Thyroid gland (tissue), 4 donors: ENCODE measurements at places on chromosomes 1 and 21.

GRCh38 chr1:28887419-28887834 lies 26.9 kb upstream of the EPB41 start:
- DNase-seq = peak; percentile 49

DNA sequence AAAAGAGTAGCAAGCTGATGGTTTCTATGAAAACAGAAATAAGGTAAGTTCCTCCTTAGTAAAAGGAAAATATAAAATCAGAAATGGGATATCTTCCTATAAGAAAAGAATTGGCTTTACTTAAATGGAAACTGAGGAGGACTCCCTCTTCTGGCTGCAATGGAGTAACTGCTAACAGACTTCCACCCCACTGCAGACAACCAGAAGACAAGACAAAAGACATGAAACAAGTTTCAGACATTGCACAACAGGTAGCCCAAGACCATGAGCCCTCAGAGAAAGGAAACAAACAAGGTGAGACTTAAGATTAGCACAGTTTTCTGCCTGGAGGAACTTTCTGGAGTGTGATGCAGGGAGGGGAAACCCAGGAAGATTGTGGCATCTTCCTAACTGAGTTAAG lies 17.0 kb upstream of the OLFML2B start:
- no peak for DNase-seq

GRCh38 chr1:93749894-93750301 lies 68.3 kb upstream of the BCAR3 start:
- DNase-seq = peak; percentile 51

DNA sequence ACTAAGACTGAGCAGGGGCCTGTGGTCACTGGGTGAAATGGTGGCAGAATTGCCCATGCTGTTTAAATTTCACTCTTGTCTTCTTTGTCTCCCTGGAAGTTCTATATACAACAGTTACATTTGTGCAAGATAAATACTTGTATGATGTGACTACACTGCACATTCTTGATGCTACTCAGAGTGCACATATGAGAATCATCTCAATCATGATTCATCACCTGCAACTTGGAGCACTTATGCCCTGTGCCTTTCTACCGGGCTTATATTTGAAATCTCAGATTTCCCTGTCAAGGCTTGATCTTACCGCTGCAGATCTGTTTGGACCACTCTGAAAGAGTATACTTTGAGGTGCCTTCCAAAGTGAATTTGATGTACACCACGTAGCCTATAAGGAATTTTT lies 10.6 kb downstream of the PGM1 start:
- no peak for DNase-seq

DNA sequence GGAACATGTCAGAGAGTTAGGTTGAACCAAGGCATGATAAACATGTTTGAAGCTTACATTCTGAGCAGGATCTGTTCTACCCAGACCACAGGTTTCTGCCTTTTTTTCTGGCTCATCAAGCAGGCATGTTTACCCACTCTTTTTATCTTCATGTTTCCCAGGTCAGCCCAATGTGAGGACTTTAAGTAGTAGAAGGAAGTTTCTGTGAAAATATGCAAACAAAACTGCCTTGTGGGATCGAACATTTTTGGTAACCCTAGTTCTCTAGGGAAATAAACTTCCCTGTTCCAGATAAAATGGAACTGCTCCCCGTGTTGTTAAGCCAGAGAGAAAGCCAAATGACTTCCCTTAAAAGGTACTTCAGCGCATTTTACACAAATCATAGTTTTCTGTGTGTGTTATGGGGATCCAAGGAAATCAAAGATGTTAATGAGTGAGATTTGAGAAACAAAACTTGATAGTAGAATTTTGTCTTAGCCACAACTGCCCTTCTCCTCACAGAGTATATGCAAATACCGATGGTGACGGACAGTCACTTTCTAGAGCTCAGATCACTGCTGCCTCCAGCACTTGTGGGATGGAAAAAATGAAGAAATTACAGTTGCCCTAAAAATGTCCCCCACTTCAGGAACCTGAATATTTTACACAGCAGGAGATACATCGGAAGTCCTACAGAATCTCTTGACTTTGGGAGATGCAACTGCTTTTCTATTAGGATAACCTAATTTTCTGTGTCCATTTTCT lies 765 bp upstream of the HIPK1 start:
- no peak for DNase-seq

DNA sequence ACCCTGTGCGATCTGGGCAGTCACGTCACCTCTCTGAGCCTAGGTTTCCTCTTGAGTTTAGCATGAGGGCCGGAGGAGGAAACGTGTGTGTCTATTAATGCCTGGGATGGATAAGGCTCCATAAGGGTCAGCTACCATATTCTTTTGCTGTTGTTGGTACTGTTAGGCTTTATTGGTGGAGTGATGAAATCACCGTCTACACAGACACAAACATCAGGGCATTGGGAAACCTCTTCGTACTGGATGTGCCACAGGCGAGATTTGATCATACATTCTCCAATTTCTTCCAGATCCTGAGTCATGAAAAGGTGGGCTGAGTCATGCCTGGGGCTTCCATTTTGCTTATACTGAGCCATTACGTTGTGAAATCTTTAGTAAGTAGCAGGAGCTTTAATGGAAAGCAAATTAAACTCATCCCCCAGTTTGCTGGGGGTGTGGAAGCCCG lies 24.9 kb upstream of the GRHL3 start:
- no peak for DNase-seq

DNA sequence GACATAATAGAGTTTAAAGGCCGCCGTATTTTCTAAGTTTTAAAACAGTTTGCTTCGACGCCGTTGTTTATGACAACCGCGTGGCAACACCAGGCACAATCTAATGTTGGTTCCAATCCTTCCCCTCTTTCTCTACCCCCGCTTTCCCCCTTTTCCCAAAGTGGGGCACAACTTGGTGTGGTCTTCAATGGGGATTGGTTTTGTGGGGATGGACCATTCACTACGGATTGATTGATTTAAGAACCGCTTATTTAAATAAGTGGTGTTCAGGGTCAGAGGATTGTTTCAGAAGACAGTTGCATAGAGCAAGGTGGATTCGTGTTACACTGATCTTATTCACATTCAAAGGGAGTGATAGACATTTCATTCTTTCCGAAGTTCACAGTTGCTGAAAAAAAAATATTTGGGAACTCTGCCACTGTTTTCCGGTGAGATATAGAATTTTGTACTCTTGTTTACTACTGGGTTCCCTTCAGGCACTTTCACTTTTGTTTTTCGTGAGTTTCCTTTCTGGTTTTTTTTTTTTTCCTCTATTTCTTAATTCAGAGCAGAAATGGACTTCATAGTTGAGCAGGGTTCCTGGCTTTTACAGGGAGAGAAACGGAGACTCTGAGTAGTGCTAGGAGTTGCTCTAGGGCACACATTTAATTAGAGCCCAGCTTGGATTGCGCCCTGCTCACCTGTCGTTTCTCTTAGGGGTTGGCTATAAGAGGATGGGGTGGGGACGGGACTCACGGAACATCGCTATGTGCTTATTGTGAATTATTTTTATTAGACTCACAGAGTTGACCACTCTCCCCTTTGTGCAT lies 79.6 kb upstream of the AK4 start:
- DNase-seq = peak; percentile 23

DNA sequence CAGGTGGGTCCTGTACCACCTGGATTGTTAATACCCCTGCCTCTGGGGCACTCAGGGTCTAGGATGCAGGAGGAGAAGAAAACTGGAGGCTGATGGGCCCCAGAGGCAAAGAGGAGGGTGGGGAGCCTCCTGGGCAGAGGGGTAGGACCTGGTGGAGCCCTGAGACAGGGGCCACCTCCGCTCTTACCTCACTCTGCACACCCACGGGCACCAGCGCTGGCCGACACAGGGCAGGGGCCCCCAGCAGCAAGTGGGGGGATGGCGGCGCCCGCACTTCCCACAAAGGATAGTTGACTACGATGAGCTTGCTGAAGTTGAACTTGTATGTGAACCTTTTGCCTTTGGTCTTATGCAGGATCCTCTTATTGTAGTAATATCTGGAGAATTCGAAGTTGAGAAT lies 1.1 kb downstream of the ETV3L start:
- no peak for DNase-seq

DNA sequence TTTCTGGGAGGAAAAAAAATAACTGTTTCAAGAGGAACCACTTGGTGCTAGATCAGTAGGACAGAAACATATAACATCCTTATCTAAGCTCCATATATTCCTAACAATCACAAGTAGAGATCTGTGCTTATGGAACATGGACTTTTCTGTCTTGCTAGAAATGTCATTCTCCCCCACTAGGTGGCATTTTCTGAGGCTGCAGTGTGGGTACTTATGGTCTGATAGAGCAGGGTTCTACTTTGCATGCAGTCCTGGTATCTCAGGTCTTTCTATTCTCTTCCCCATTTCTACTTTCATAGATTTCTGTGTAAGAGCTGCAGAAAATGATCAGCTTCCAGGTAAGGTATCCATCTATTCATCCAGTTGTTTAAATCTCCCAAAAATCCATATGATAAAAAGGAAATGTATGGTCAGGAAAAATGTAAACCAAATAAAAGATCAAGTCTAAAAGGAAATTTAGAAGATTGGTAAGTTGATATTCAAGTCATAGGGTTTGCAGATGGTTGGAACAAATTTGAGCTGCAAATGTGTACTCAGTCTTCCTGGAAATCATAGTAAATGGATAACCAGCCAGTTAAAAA lies 1.5 kb downstream of the ZNF684 start:
- no peak for DNase-seq

GRCh38 chr1:33331444-33332356 lies 10.8 kb upstream of the A3GALT2 start:
- no peak for DNase-seq

GRCh38 chr1:59816318-59816878 lies 1.6 kb downstream of the HOOK1 start:
- DNase-seq = no peak

DNA sequence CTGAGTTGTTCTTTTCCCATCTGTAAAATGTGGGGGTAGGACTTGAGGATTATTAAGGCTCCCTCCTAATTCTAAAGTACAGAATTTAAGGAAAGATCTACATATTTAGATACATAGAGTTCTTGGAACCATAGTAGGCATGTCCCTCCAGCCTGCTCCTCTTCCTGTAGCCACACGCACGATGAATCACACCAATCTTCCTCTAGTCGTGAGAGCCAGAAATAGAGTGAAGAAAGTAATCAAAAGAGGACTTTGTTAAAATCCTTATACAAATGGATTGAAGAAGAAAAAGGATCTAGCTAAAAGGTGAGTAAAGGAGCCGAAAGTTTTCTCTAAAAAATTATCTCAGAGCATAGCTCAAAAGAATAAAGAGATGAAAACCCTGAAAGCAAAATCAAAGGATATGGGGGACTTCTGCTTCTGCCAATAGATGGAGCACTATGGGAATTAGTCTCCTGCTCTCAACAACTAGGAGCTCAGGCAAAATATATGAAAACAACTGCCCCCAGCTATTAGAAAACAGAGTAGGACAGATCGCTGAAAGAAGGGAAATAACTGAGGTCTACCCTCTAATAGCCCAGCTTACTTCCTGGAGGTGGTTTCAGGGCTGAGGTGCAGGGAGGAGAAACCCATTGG lies 8.5 kb downstream of the C1orf141 start:
- DNase-seq = no peak

DNA sequence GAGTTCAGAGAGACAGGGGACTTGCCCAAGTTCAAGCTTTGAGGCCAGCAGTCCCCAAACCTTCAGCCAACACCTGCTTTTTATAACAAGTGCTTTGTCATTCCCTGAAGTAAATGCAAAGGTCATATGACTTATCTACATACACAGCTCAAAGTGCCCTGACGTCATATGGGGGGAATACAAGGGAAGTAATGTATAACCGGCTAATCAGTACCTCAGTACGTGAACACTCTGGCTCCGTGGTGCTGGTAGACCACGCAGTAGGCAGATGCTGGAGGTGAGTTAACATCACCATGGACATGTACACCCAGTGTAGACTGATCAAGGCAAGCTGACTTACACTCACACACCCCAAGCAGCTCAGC lies 60.0 kb downstream of the BACE2 start:
- DNase-seq = no peak

- no peak for DNase-seq
These were observed 34.0 kb upstream of the BEND5 start for GRCh38 chr1:48810740-48811139.

DNA sequence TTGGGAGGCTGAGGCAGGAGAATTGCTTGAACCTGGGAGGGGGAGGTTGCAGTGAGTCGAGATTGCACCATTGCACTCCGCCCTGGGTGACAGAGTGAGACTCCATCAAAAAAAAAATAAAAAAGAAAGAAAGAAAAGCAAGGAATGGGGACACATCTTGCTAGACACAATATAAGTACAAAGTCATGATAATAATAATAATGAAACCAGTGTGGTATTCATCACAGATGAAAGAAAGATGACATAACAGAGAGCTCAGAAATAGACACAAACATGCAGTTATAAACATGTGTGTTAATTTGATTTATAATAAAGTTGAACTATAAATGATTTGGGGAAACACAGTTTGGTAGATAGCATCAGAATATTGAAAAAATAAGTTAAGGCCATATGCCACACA lies 264.1 kb downstream of the SRGAP2C start:
- no peak for DNase-seq

- no peak for DNase-seq
These were observed 124.5 kb downstream of the GLIS1 start for GRCh38 chr1:53614231-53615021.

GRCh38 chr1:52059321-52059720 lies 3.2 kb downstream of the BTF3L4 start:
- no peak for DNase-seq

- no peak for DNase-seq
These were observed 49.1 kb upstream of the DMRTB1 start for GRCh38 chr1:53410100-53410541.

GRCh38 chr1:158095737-158096335 lies 84.9 kb upstream of the CD1D start:
- DNase-seq = no peak

DNA sequence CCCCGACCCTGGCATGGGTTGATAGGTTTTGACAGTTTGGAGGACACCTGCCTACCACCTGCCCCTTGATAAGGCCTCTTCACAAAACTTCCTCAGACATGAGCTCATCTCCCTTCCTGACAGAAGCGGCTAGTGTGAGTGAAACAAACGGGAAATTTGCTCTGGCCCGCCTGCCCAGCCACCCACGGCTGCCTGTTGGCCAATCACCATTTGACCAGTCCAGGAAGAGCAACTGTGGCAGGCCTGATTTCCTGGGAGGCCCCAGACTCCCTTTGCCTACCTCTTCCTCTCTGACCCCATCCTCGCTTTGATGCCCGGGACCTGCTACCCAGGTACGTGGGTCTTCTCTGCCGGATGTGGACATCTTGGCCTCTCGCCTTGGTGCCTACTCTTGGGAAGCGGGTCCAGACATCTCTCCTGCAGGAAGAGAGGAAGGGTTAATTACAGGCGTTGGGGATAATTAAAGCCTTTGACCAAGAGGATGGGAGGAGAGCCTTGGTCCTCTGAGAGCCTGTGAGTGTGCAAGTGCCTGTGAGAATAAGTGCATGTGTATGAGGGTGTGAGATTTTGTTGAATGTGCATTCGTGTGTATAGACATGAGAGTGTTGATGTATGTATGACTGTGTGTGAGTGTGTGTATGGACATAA lies 1.1 kb upstream of the EPHA2 start:
- no peak for DNase-seq

DNA sequence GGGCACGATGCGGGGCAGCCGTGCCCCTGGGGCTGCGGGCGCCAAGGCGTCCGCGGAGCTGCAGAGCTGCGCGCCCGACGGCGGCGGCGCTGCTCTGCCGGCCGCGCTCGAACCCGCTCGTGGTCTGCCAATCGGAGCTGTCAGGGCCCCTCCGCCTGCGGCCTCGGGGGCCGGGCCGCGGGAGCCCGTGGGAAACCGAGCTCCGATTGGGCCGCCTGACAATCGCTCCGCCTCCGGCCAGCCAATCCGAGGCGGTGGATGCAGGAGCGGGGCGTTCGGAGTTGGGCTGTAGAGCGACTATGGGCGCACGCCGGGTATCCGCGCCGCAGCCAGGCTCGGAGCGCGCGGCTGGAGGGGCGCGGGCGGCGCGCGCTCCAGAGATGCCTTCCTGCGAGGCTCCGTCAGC lies 100.5 kb upstream of the SOD1 start:
- DNase-seq = peak; percentile 71
